ENCODE measurements at places on chromosomes 13 and 19.

GRCh38 chr13:33285420-33286124, at the start of gene STARD13:
STARD13 (minus strand) TSS chr13:33285755; CDS start chr13:33285638, 117 bp downstream.
- DNase-seq = peak; percentile 35

GRCh38 chr19:52651956-52652355, 13.8 kb upstream of the ZNF83 start:
- DNase-seq = no peak

DNA sequence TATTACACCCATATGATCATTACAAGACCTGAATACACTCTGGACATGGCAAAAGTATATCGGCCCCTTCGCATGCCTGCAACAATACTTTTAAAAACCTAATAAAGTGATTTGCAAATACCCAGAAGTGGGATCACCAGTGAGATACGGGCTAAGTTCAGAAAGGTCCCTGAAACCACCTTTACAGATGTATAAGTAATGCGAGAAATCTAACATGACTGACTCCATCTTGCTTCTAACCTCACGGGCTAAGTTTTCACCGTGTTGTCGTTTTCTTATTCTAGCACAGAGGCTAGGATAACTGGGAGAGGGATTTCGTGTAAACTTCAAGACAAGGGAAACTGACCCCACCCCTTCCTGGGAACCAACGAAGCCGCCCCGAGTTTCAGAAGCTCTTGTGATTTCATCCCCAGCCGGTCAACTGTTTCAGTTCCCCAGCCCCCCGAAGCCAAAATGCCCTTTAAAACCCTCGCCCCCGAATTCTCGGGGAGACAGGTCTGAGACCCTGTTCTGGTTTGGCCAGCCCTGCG, 703 bp downstream of the NEK3 start:
- DNase-seq = peak; percentile 7

DNA sequence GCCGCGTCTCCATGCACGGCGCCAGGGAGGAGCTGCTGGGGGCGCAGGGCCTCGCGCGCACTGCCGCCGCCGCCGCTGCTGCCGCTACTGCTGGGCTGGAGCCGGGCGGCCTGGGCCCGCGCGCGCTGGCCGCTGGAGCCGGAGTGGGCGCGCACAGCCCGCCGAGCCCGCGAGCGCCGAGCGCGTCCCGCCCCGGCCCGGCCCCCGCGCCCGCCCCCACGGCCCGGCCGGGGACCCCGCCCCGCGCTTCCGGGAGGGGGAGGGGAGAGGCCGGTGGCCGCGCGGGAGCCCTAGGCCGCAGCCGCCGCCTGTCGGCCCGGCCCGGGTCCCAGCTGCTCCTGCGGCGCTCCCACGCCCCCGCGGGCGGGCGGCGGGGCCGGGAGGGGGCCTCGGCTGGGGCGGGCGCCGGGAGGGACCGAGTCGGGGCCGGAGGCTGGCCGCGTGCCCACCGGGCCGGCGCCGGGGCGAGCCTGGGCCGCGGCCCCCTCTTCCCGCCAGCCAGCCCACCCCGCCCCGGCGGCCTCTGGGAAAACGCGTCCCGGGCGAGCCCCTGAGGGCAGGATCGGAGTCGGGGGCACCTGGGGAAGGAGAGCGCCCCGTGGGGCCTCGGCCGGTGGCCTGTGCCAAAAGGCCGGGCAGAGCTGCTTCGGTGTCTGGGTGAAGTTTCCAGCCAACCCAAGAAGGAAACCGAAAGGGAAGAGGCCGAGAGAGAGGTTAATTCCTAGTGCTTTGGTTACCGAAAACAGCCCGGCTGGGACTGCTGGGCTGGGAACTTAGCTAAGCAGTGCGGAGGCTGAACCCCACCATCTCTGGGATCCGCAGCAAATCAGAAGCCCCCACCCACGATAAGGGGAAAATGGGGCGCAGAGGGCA, at the start of gene STK24:
TSS of gene STK24 (minus strand) at position 145 of the 873 bp plus-strand sequence. CDS start 321 bp downstream, outside the sequence.
- peak; percentile 78 for DNase-seq

DNA sequence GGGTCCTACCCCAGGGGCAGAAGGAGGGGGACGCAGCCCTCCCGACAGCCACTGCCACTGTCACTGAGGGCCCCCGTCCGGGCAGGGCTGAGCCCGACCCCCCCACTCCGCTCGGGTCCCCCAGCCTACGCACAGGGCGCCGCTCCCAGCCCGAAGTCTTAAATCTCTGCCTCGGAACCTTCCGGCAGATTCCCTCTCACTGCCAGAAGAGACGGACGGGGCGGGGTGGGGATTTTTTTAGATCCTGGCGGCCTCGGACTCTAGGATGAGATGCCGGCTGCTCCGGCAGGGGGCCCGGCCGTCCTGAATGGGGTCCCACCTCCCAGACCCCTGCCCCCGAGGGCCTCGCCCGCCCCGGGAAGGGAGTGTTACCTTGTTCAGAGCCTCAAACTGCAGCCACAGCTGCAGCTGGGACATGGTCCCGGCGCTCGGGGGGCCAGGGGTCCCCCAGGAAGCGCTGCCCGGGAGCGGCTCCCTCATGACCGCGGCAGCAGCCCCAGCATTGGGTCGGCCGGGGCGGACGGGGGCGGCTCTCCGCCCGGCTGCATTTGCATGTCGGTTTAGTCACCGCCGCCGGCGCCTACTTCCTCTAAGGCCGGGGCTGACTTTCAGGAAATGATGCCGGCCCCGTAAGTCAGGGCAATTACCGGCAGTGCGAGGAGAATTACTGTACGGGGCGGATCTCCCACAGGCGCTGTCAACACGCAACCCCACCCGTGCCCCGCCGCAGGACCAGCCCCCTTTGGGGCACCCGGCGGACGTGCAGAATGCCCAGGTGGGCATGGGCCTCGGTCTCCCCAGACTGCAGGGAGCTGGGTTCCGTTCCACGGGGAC, 28.1 kb downstream of the GPX4 start:
- DNase-seq = peak; percentile 88

Measured in NAMALWA (cell line).